Frontal cortex (tissue), 4 donors: ENCODE measurements at places on chromosomes 3 and 15. TPM values are rescaled to one million over a fixed set of nuclear protein-coding genes. Genes with fewer than 3 reads are reported as not detected.

The PGBD4 gene
- total RNA-seq = 4.5 TPM

The GALNT15 gene
- total RNA-seq = 2.0 TPM

- DNase-seq = no peak
Measured at GRCh38 chr3:159236321-159236720, 434.5 kb downstream of the MFSD1 start.

GRCh38 chr3:54079730-54080325 is 42.5 kb upstream of the CACNA2D3 start:
- DNase-seq = no peak

The ERC2 gene
- total RNA-seq = 77.9 TPM

The SI gene
- not detected for total RNA-seq

DNA sequence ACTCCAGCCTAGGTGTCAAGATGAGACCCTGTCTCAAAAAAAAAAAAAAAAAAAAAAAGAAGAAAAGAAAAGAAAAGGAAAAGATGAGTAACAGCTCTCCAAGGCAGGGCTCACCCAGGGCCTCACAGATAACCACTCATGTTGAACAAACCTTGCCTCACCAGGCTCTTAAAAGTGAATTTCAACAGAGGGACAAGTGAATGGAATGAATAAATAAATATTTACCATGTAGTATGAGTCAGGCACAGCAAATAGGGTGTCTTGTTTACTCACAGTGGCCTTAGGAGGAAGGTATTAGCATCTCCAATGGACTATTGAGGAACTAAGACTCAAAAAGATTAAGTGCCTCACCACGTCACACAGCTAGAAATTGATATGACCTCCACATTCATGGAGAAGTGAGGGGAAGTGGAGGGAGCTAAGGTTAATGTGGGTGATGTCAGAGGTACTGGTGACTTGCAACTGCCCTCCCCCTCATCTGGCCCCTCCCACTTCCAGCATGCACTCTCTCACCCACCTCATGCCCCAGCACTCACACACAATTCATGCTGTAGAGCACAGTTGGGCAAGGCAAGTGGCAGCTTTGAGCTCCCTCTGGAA is 255.5 kb downstream of the UACA start:
- DNase-seq = no peak
